ENCODE measurements at places on chromosomes 1 and 21.

GRCh38 chr21:31012133-31013089 lies 25.9 kb downstream of the KRTAP19-8 start:
- no peak for DNase-seq

DNA sequence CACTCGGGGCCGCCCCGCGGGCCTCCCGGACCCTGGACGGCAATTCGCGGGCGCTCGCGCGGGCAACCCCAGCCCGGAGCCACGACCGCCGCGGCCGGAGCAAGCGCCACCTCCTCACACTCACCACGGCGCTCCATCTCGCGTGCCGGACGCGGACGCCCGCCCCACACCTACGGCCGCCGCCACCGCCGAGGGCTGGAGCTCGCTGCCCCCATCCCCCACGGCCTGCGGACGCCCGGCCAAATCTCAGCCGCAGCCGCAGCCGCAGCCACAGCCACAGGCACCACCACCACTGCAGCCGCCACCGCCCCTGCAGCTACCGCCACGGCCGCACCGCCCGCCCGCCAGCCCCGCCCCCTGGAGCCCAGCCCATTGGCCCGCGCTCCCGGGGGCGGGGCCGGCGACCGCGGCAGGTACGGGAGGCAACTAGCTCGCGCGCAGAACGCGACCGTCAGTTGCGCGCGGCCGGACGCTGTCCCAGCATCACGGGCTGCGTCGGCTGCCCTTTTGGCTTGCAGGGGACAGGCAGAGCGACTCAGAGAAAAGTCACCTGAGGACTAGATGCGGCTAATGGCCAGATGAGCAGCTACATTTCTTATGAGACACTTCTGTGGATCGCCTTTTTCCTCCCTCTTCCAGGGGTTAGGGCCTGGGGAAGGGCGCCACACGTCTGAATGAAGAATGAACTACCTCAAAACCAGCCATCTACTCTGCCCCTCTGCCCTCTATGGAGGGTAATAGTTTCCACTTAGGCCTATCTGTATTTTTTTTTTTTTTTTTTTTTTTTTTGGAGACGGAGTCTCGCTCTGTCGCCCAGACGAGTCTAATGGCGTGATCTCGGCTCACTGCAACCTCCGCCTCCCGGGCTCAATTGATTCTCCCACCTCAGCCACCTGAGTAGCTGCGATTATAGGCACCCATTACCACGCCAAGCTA lies at the start of gene ARHGAP29:
Gene ARHGAP29, minus strand, starts transcription at position 294 of the 936 bp plus-strand sequence. CDS start 5,973 bp downstream, outside the sequence.
- peak; percentile 77 for DNase-seq

DNA sequence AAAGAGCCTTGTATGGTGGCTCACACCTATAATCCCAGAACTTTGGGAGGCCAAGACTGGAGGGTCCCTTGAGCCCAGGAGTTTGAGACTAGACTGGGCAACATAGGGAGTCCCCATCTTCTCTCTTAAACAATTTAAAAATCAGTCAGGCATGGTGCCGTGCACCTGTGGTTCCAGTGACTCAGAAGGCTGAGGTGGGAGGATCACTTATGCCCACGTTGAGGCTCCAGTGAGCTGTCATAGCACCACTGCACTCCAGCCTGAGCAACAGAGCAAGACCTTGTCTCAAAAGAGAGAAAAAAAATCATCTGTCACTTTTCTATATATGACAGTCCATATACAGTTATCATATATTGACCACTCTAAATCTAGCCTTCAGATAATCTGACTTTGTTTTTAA lies 658.3 kb downstream of the LTN1 start:
- no peak for DNase-seq

DNA sequence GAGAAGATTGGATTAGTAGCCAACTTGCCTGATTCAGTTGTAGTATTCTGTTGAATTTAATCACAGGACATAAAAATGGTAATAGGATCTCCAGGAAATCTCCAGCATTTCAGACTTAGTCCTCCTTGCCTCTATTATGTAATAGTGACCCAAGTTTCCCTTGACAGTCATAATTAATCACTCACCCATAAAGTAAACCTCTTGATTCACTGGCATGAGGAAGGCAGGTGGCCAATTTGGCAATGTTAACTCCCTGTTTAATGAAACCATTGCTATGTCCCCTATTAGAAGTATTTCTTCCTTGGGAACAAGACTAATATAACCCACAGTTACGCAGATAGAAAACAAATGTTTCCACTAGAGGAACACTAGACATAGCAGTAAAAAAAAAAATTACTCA lies 604.8 kb upstream of the CXADR start:
- no peak for DNase-seq
